ENCODE measurements at places on chromosomes 12 and 14.

DNA sequence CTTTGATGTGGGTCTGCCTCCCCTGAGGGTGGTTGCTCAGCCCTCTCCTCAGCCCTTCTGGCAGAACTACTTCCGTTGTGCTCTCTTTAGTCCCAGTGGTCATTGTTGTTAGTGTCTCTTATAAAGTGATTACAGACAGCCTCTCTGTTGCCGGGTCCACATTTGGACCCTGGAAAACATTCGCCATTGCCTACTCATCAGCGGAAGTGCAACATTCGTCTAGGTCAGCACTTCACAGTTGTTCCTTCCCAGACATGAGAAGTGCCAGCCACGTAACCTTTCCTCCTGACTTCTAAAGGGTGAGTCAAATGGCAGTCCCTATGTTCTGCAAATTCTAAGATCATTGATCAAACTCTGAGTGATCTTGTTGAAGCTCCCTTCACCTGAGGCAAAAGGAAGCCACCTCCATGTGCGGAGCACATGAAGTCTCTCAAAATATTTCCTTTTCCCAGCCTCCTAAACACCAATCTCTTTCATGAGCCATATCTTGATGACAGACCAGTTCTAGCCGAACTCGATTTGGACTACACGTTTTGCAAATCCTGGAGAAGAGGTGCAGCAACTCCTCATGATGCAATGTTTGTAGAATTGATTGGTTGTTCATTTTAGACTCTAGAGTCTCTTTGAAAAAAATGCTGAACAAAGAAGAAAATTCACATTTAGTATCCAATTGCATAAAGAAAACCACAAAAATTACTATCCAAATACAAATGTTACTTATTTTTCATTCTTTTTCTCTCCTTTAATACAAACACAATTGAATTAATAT, 163.8 kb downstream of the RPL10L start:
- DNase-seq: no peak

DNA sequence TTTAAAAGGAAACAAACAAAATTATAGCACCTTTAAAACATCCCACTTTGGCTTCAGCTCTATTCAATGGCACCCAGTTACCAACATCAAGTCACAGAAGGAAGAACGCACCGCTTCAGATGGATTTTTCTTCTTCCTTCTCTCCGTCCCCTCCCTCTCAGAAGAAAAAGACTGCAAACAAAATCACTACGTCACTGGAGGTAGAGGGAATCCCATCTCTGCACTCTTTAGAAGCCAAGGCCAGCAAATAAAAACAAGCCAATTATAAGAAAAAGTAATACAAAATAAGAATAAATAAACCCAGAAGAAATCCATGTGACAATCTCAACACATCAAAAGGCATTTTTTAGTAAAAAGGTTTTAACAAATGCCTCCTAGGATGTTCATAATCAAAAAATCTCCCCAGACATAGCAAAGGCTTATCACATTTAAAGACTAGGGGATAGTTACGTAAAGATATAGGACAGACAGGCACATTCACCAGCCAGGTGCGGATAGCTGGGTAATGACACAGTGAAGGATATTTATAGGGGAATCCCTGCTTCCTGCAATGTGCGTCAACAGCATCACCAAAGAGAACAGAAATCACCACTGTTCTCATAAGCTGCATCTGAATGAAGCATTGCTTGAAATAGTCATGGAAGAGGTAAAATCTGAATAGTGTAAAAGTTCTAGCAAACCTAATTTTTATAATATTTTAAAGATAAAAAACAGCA, 89.4 kb downstream of the R3HDM2 start:
- DNase-seq: no peak

GRCh38 chr12:56721216-56721615, 3.9 kb downstream of the NACA start:
- DNase-seq: no peak

DNA sequence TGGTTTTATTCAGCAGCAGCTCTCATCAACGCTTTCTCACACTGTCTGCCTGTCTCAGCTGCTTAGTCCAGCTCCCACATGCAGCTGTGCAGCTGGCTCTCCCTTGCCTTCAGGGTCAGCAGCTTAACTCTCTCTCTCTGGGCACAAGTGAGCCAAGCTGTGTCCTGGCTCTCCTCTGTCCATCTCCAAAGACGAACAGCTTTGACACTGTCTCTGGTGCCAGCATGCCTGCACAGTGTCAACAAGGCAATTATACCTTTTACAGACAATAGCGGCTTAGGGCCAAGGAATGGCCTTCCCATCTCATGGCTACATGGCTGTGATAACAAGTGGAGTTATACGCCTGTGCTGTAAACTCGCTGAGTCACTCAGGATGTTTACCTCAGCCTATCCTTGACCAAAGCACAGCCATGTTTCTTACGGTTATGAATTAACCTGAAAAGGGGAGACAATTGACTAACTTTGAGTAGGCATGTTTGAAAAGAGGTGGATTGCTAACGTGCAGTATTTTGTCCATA, 38.4 kb upstream of the MANSC4 start:
- no peak for DNase-seq

- no peak for DNase-seq
Observed at GRCh38 chr12:94228488-94228907, 80.1 kb downstream of the PLXNC1 start.

DNA sequence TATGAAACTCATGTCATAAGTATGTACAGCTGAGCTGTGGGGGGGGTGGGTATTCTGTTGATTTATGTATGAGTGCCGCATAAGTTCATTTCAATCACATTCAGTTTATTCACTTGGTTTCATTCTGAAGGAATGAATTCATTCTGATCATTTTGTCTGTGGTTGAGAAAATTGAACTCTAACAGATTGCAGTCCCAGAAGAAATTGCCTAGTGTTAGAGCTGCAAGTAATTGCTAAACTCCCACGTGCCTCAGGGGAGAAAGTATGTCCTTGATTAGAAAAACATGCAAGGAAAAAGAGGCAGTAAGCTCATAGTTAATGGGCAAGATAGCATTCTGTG, 442.4 kb upstream of the MGAT4C start:
- no peak for DNase-seq
